ENCODE measurements at places on chromosomes 3 and 15. TPM values are rescaled to one million over a fixed set of nuclear protein-coding genes. Genes with fewer than 3 reads are reported as not detected.

FBXO40 gene
- not detected for total RNA-seq

MNS1 gene
- total RNA-seq, result 5.3 TPM

HIGD2B gene
- total RNA-seq, result not detected

ADGRG7 gene
- total RNA-seq, result not detected

TWF2 gene
- 136 TPM for total RNA-seq

GRCh38 chr3:121980450-121980796, 41.6 kb downstream of the ILDR1 start:
- DNase-seq, result no peak

DNA sequence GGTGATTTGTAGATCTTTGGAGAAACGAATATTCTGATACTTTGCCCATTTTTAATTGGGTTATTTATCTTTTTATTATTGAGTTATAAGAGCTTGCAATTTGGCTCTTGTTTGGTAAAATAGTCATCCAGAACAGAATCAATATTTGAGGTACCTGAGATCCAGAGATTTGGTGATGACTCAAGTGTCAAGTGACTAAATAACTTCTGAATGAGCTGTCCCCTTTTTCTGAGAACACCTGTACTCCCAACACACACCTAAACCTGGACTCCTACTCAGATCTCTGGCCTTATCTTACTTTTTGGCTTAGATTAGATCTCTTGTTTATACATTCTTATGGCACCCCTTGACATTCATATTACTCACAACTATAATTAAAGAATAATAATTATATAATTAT, 3.1 kb upstream of the TRA2B start:
- no peak for DNase-seq

DNA sequence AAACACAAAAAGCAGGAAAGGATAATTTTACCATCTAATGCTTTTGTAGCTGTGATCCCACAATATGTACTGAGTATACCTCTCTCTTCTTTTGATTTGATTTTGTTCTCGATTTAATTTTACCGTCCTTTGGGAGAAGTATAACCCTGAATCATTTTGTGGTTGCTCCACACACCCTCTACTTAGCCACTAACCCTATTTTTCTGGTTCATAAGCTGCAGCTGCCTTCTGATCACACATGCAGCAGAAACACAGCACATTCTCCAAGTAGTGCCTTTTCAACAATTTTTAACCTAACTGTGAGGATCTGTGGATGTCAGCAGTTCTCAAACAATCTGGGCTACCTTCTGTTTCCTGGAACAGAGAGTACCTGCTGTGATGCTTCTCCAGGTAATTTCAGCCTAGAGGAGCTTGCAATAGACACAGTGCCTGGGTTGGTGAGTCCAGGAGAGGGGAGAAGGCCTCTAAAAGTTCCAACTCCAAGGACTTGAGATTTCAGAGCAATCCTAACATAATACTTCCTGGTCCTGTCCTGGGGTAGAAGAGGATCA, 40.3 kb downstream of the HGD start:
- peak; percentile 77 for DNase-seq

DNA sequence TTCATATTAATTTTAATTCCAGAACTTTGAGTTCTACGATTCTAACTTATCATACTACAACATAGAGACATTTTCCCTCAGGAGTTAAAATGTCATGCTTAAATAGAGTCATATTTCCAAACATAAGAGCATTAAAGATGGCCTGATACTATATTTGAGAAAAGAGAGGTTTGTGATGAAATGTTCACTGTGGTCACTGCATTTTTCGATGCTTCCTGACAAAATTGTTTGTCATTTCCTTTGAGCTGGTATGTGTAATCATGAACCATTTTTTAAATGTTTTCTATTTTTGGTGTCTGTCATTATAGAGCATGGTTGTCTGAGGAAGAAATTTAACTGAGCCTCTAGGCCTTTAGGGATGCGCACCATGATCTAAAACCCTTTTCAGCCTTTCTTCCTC, 721.4 kb upstream of the NR2F2 start:
- DNase-seq, result peak; percentile 63

DNA sequence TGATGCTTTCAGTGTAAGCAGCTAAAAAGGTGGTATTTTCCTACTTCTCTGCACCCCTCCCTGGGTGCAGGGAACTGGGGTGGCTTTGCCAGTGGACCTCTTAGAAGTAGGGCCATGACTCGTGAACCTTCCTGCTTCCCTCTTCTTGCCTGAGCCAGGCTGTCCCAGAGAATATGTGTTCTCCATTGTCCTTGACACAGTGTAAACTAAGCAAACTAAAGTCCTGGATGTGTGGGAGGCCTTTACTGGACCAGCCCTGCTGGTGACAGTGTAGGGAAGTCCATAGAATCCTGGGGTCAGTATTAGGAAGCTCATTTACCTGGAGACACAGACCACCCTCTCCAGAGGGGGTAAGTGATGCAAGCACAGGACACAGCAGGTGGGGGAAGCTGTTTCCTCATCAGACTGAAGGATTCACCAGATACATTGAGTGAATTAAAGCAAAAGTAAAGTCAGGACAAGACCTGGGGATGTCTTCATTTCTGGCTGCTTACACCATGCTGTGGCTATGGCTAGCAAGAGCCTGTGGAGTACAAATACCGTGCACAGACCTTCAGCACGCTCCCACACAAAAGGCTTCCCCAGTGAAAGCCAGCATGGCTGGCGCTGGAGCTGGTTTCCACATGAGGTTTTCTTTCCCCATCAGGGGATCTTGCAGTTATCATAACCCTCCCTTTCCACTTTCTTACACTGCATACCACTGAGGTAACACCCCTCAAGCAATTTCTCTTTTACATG, 64.8 kb upstream of the LPP start:
- DNase-seq, result no peak

GRCh38 chr15:81002009-81002330, 1.2 kb downstream of the TLNRD1 start:
- DNase-seq, result no peak

GRCh38 chr3:49397470-49397869, 14.3 kb downstream of the RHOA start:
- peak; percentile 68 for DNase-seq
